Suppressor macrophage treated with lipopolysaccharide for 4 hours (primary cell): ENCODE measurements at places on chromosomes 7 and 10.

DNA sequence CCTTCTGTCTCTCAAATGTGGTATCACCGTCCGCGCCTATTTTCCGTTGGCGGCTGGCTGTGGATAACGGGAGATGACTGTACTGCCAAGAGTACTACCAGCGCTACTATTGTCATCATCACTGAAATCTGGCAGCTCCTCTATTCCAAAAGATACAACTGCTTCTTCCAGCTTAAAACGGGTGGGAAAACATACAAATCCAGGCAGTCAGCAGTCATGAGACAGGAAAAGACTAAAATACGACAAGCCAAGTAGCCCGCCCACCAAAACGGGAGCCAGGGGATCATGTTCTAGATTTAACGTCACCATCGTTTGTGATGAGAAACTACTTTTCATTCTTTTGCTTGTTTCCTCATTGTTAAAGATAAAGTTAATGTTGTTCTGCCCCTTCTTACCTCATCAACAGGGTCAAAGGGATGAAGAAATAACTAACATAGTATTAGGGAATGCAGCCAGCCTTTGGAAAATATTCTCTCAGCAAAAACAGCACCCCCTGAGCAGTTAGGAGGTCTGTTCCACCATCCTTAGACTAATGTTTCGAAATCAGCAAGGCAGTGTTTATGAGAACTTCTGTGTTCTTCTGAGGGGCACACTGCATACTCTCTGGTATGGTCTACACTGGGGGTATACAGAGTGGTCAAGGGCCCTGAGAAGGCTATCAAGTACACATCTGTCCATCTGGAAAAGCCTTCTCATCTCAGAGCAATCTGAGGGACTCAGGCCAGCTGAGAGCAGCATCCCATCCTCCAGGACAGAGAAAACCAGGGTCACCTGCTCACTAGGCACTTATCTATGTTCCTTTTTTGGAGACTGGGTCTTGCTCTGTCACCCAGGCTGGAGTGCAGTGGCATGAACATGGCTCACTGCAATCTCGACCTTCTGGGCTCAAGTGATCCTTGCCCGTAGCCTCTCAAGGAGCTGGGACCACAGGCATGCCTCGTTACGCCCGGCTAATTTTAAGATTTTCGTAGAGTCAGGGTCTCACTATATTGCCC lies 47.5 kb downstream of the GNA12 start:
- DNase-seq: peak; percentile 75

- no peak for DNase-seq
Measured at GRCh38 chr7:137354396-137354795, 10.9 kb upstream of the PTN start.

- peak; percentile 66 for DNase-seq
Measured at GRCh38 chr7:128863433-128863989, 855 bp downstream of the ATP6V1F start.

DNA sequence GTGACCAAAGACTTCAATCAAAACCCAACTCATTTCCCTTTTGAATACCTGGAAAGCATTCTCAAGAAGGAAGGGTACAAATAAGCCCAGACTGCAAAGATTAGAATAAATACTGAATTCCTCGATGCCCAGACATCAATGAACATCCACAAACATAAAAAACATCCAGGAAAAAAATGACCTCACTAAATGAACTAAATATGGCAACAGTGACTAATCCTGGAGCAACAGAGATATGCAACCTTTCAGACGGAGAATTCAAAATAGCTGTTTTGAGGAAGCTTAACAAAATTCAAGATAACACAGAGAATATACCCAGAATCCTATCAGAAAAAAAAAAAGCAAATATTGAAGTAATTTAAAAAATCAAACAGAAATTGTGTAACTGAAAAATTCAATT lies 43.2 kb downstream of the PCLO start:
- no peak for DNase-seq

DNA sequence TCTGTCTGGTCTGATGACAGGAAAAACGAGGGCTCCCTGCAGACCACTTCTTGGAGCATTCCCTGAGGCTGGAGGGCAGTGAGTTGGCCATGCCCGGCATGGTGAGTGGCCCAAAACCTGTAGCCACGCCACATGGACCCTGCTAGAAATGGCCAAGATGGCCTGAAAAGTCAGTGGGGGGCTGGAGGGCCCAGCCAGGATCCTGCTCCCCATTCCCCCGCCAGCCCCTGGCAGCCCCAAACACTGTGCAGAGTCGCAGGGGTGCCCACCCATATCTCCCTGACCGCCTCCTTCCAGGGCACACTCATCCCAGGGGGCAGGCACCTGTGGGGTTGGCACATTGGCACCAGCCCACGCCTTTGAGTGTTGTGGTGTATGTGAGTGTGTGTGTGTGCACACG lies 18.7 kb upstream of the PPP2R2D start:
- DNase-seq: no peak

- DNase-seq: no peak
Measured at GRCh38 chr7:22302951-22303423, 54.0 kb downstream of the RAPGEF5 start.

GRCh38 chr7:128814499-128814898 lies 15.7 kb upstream of the FLNC start:
- DNase-seq: no peak

GRCh38 chr10:22676435-22676834 lies 37.9 kb downstream of the PIP4K2A start:
- DNase-seq: no peak

GRCh38 chr10:35237766-35238512 lies 98.4 kb upstream of the CCNY start:
- no peak for DNase-seq

DNA sequence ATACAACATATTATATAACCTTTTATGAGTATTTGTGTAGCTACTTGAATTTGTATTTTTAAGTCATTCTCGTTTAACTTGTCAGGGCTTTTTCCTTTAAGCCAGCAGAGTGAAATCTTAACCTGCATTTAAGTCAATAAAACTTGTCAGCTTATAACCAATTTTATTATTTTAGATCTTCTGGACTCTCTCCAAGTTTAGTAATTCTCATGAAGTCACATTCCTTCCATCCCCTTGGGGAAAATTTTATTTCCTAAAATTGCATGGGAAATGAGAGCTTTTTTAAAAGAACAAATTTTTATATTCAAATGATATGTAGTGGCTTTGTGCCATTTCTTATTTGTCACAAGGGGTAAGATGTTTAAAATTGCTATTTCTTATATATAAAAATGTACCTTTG lies 74.0 kb downstream of the SEPTIN7 start:
- DNase-seq: no peak

DNA sequence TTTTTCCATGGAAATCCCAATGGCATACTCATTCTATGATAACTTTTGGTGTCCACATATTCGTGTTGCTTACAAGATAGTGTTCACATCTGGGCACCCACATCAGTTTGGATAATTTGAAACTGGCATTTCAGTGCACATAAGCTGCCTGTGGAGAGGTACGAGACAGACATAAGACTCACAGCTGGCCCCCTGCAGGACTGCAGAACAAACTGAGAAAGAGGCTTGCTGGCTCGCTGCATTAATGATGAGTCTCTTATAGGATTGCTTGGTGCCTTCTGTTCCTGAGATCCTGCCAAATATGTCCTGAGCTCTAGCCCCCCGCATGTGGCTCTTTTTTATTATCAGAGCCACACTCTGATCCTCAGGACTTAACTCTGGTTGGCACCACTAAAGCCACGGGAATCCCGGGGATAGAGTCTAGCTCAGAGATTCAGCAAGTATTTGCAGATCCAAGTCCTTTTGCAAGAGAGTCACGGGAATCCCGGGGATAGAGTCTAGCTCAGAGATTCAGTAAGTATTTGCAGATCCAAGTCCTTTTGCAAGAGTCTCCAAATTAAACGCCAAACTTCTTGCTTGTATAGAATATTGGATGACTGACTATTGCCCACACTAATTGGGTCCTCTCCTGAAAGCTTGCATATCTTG lies 34.0 kb upstream of the JCAD start:
- DNase-seq: no peak

GRCh38 chr10:113808168-113808567 lies 45.7 kb downstream of the DCLRE1A start:
- DNase-seq: no peak

DNA sequence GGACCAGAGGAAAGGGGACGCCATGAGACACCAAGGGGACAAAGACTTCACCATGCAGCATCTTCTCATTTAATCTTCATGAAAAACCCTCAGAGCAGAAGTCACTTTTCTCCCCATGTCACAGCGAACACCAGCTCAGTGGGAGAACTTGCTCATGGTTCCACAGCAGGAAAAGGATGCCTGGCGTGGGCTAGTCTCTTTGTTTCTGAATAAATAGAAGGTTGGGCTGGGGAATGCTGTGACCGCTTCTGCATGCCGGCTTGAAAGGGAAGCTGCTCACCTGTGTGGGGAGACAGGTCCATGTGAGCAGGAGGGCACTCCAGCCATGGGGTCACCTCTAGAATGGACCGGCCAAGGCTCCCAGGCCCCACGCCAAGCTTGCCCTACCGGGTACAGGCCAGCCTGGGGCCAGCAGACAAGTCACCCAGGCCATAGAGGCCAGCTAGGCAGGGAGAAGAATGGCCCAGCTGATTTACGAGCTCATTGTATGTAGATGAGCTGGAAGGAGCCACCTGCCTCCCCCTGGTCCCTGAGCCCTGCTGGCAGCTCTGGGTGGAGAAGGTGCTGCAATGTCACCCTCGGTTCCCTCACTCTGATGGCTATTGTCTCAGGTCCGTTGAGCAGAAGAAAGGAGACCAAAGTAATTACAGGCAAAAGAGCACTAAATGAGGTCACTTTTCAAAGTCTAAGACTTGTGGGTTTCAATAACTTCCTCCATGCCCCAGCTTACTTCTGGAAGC lies 82.0 kb upstream of the PDZD8 start:
- no peak for DNase-seq

- no peak for DNase-seq
Measured at GRCh38 chr7:142696456-142697179, 52.7 kb upstream of the PRSS1 start.
